ENCODE measurements at places on chromosomes 2 and 18.

GRCh38 chr2:28729698-28730097, 21.9 kb upstream of the PPP1CB start:
- DNase-seq, result peak; percentile 81

GRCh38 chr18:56009411-56009810, 421.4 kb upstream of the TCF4 start:
- DNase-seq, result no peak

DNA sequence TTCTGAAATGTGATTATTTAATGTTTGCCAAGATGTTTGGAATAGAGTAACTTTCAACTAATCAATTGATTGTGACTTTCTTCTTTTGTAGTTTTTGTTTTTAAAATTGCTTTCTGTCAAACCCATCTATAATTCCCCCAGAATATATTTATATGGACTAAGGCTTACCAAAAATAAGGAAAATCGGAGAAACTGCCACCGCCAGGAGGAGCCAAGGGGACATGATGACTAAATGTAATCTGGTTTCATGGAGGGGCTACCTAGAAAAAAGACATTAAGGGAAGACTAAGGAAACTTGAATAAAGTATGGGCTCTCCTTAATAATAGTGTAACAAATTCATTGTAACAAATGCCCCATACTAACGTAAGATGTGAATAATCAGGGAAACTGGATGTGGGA, 19.5 kb downstream of the BOLA3 start:
- DNase-seq, result no peak

- peak; percentile 38 for DNase-seq
Observed at GRCh38 chr18:6057604-6058003, 162.3 kb upstream of the TMEM200C start.

DNA sequence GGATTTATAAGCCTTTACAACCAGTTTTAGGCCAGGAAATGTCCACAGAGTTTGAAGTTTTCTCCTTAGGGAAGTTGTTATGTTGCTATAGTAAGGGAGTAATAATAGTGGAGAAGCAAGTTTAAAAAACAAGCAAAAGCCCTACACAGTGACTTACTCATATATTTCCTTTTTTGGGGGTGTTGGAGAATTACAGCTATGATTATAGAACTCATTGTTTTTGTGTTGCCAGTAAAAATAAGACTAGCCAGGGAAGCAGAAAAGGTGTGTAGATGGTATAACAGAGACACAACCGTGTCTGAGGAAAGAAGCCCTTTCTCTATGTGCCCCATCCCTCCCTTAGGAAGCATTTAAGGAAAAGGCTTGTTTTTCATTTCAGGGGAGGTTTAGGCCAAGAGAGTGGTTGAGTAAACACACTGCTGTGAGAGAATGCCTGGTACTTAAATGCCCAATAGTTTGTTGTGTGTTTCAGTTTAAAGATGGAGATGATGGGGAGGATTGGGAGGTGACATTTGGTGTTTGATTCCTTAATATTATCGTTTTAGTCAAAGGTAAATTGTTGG, 2.3 kb downstream of the VAPA start:
- DNase-seq, result peak; percentile 30

GRCh38 chr2:107607473-107607872, 219.2 kb upstream of the RGPD4 start:
- no peak for DNase-seq

GRCh38 chr2:74291886-74292621, 51.2 kb downstream of the SLC4A5 start:
- no peak for DNase-seq

DNA sequence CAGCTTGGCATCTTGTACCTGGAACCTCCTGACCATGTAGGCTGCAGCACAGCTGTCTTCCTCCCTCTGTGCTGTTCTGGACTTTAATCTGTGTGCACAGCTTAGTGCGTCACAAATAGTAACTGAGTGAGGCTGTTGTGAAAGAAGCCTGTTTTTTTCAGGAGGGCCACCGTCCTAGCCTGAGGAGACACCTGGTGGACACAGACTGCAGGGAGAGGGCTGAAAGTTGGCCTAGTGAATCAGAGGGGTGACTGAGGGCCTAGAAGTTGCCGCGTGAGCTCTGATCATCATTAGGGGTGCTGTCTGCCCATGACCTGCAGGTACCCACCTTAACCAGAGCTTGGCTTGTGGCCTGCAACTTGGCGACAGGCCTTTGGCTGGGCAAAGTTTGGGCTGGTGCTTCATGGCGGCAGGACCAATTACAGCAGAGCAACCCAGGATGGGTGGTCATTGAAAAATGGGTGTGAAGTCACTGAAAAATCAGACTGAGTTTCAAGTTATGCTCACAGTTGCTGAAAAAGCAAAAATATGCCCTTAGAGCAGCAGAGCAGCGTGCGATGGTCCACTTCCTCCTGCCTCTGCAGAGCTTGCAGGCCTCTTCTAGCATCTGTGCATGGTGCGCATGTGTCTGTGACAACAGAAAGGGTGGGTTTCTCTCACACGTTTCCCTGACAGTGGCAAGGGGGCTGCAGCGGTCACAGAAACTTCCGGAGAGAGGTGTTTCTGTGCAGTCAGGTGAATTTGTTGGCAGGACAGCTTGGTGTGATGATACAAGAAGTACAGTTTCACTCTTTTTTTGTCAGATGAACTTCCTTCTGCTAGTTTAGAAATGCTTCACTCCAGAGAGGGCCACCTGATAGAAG, 9.6 kb downstream of the GDF7 start:
- DNase-seq, result no peak

DNA sequence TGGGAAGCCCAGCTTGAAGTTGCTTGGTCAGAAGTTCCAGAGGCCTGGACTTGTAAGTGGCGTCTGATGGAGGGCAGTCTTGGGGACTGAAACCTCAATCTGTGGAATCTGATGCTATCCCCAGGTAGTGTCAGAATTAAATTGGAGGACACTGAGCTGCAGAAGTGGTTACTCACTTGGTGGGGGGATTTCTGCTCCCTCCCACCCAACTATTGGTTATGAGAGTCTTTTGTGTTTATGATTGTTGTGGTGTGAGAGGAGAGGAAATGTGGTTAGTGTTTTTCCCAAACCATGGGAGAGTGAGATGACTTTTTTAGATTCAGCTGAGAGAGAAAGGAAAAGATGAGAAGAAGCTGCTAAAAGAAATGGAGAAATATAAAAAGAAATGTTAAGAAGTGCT, 12.8 kb downstream of the ZBTB14 start:
- DNase-seq, result no peak

DNA sequence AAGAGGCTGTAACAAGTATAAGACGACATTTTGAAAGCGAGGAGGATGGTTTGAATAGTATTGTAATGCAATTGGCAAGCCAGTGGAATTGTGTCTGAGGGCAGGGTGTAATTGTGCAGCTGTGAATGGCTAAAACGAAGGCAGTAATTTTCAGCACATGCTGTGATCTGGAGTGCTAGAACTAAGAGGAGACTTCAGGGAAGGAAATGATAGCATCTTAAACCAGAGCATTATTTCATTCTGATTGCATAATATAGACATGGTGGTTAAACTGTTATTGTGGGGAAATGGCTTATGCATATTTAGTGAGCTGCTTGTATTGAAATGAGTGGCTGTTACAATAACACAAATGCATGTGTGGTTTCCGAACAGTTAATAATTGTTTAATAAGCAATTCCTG, 36.3 kb downstream of the THSD7B start:
- no peak for DNase-seq

DNA sequence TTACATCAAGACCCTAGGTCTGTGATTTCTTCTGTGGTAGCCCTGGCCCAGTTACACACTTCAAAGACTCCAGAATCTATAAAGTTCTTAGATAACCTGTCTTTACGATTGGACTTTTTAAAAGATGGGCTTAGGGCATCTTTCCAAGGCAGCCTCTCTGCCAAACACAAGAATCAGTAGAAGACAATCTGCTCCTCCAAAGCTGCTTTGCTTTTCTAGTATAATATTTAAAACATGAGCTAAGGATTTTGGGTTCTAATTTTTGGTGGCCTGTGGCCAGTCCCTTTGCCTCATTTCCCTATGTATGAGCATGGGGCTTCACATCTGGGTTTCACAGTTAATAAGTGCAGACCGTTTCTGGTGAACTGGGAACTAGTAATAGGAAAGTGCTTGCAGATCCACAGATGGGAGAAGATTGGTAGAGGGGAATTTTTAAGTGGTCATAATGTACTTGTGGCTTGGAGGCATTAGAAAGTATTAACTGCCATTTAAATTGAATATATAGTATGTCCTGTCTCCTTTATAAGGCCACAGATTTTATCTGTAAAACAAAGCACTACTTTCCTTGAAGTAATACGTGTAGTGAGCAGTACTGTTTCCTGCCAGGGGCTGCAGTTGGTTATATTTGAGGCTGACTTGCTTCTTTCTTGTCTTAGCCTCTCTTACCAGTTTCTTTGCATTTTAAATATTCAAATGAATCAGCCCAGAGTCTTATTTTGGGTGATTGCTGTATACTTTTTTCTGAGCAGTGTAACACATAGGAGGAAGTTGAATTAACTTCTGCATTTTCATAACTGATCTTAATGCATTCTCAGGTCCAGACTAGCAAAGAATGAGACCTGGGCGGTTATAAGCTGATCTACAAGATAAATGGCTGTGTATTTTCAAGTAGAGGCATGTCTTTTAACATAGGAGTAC, 1.5 kb downstream of the ARPC2 start:
- DNase-seq, result no peak

GRCh38 chr2:234753701-234754100, 198.1 kb upstream of the SH3BP4 start:
- no peak for DNase-seq

DNA sequence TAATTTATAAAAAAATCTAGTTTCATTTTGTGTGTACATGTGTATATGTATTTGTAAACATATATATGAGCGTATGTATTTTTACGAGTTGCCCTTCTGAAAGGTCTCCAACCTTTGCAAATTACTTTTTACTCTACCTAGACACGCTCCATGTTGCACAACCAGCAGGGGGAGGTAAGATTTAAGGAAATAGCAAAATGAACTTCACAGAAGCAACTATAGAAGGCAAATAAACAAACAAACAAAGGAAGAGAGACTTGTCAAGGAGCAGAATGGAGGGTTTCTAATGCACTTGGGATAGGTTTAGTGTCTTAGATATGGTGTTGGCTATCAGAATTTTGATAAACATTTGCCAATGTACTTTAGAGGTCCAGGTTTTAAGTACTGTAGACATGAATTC, 820.5 kb upstream of the POU3F3 start:
- peak; percentile 36 for DNase-seq

DNA sequence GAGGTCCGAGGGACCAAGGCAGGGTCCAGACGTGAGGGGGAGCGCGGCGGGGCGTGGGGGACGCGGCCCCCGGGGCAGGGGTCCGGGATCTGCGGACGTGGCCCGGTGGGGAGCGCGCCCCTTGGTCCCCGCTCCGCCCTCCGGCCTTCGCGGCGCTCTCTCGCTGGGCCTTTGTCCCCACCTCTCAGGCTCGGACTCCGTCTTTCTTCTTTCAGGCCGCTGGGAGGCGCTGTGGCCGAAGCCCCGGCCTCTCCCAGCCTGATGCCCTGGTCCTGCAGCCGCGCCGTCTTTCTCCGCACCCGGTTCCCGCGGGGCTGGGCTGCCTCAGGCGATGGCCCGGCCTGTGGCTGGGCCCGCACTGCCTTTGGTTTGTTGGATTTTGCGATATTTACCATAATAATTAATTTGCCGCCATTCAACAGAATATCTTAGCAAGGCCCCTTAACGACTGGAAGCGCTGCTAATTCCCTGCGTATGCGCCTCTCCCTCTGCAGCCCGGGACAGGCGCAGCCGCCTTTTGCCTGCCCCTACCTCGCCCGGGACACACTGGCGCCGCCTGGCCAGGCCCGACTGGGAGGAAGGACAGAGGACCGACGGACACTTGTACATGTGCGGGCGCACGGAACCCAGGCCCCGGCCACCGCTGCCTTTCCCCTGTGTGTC, 10.8 kb downstream of the SIX3 start:
- peak; percentile 43 for DNase-seq

DNA sequence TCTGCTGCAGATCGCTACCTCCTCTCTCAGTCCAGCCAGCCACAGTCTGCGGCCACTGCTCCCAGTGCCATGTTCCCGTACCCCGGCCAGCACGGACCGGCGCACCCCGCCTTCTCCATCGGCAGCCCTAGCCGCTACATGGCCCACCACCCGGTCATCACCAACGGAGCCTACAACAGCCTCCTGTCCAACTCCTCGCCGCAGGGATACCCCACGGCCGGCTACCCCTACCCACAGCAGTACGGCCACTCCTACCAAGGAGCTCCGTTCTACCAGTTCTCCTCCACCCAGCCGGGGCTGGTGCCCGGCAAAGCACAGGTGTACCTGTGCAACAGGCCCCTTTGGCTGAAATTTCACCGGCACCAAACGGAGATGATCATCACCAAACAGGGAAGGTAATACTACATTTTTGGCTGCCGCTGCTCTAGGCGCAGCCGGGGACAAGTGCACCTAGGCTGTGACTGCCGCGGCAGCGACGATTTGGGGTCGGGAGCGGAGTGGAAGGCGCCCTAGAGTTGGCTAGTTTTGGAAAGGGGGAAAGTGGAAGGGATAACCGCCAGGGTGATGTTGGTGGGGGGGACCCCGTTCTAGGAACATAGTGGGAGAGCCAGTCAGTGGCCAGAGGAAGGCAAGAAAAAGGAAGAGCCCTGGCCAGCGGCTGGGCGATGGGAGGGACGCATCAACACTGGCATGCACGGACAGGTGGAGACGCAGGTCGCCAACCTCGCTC, 776 bp downstream of the TBR1 start:
- DNase-seq, result no peak

DNA sequence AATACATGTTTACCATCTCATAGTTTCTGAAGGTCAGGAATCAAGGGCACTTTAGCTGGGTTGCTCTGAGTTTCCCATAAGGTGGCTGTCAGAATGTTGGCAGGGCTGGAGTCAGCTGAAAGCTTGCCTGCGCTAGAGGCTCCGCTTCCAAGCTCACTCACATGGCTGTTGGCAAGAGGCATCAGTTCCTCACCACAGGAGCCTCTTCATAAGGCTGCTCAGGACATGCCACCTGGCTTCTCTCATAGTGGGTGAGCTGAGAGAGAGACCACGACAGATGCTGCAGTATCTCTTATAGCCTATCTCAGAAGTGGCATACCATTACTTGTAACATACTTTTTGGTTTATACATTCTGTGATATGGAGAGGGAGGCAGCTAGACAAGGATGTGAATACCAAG, 7.2 kb downstream of the HADHB start:
- no peak for DNase-seq

DNA sequence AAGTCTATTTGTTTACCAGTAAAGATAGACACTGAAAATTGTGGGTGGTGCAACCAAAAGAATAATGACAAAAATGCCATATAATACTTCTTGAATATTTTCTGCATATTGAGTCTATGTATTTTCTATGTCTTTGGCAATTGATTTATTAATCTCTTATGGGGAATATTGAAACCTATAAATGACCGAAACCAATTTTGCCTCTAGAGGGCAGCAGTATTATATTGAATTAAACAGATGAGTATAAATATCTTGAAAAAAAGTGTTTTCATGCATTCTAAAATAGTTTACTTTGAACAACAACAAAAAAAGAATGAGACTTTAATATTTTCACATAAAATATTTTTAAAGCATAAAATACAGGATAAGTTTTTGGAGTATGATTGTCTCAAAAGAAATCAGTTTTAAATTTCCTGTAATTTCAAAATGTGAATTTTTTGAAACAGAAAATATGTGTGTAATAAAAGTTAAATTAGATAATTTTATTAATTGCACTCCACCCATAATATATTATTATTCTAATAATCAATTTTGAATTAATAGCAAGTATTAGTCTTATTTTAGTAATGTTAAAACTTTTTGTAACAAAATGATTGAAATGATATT, 49.9 kb upstream of the CALCRL start:
- DNase-seq, result peak; percentile 64

Data from PC-3 (cell line).